ENCODE measurements at places on chromosomes 1 and 21.

- DNase-seq: no peak
Observed at GRCh38 chr1:151905070-151905442, 4.3 kb downstream of the THEM4 start.

DNA sequence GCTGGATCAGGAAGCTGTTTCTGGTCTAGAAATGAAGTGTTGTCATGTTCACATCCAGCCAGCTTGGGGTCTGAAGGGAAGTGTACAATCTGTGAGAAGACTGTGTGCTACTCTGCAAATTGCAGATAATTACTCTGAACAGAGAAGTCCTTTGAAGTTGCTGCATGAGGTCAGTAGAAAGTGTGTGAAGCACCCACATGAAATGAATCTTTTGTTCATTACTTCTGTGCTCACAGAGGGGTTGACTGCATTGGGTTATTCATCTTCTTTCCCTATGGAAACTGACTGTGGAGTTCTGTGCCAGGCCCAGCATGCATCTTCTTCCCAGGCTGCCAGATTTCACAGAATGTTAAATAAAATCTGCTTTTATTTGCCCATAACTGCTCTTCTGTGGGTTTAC, 47.1 kb downstream of the CTH start:
- no peak for DNase-seq

DNA sequence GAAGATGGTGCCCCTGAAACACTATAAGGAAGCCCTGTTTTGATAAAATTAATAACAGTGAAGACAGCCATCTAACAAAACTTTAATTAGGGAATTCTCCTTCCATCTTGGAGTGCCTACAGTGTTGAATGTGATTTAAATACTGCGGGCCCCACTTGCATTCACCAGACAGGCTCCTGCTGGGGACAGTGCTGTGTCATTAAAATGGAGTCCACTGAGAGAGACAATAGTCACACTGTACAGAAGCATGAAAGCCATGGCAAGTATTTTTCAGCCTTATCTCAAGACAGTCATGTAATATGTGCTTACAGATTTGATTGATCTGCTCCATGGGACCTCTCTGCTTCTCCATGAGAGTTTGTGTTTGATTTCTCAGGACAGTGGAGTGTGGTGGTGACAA, 29.7 kb upstream of the ZBTB18 start:
- no peak for DNase-seq

- no peak for DNase-seq
Observed at GRCh38 chr1:34946211-34946610, 16.8 kb upstream of the DLGAP3 start.

- no peak for DNase-seq
Observed at GRCh38 chr1:48016515-48016914, 19.3 kb upstream of the TRABD2B start.

GRCh38 chr1:211574705-211575104, 4.3 kb downstream of the SLC30A1 start:
- no peak for DNase-seq

- no peak for DNase-seq
Observed at GRCh38 chr1:70583522-70583921, 172.5 kb downstream of the CTH start.

DNA sequence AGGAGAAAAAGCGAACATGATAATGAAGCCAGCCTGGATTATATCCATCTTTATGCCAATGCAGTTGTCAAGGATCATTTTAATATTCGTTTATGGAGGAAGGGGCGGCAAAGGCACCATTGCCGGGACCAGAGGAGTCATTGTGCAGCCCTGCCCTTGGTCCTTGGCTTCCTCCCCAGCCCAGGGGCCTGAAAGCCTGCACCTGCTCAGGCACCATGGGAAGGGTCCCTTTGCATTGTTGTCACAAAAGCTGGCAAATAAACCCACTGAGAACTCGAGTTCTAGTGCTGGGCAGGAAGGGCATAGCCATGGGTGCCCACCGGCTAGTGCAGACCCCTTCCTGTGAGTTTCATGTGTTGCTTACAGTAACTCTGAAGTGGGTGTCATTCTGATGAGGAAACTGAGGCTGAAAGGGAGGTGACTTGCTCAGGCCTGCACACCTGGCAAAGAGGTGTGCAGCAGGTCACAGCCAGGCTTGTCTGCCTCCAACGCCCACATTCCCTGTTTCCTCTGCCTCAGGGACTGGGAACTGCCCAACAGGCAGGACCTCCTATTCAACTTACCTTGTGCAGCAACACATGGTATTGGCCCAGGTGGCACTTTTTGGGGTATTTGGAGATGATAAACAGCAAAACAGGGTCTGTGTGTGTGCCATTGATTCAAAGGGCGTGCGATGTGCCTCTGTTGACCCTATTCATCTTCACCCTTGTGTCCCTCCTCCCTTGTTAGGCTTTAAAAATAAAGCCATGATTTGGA, 84.6 kb downstream of the MAN1C1 start:
- DNase-seq: no peak

- DNase-seq: no peak
Observed at GRCh38 chr1:44723496-44724295, 7.3 kb downstream of the RNU5D-1 start.

GRCh38 chr1:2130871-2131289, 63.7 kb downstream of the FAAP20 start:
- no peak for DNase-seq
